ENCODE measurements at places on chromosomes 11 and 22.

GRCh38 chr22:17782621-17783020 is 8.4 kb upstream of the BID start:
- DNase-seq, result no peak

DNA sequence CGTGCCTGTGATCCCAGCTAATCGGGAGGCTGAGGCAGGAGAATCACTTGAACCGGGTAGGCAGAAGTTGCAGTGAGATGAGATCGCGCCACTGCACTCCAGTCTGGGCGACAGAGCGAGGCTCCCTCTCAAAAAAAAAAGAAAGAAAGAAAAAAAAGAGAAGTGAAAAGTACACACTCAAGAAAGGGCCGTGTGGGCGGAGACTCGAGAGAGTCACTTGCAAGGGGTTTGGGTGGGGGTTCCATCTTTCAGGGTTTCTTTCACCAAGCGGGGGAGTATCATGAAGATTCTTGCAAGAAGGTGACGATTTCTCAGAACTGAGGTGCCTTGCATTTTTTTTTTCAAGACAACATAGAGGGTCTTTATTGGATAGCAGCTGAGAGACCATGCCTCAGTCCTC is 4.0 kb upstream of the IFITM5 start:
- DNase-seq, result no peak

- DNase-seq, result no peak
Observed at GRCh38 chr11:43367382-43368178, 8.9 kb downstream of the TTC17 start.

GRCh38 chr11:27431808-27432207 is 40.8 kb downstream of the LGR4 start:
- DNase-seq, result no peak

GRCh38 chr22:50719814-50720300 is 18.1 kb upstream of the ACR start:
- no peak for DNase-seq

- DNase-seq, result no peak
Observed at GRCh38 chr11:114683007-114683406, 4.7 kb downstream of the NXPE2 start.

- no peak for DNase-seq
Observed at GRCh38 chr22:39283322-39284141, 35.9 kb downstream of the RPL3 start.

- no peak for DNase-seq
Observed at GRCh38 chr11:31558001-31558400, 48.4 kb downstream of the ELP4 start.

GRCh38 chr11:35983981-35984380 is 40.1 kb downstream of the LDLRAD3 start:
- no peak for DNase-seq

DNA sequence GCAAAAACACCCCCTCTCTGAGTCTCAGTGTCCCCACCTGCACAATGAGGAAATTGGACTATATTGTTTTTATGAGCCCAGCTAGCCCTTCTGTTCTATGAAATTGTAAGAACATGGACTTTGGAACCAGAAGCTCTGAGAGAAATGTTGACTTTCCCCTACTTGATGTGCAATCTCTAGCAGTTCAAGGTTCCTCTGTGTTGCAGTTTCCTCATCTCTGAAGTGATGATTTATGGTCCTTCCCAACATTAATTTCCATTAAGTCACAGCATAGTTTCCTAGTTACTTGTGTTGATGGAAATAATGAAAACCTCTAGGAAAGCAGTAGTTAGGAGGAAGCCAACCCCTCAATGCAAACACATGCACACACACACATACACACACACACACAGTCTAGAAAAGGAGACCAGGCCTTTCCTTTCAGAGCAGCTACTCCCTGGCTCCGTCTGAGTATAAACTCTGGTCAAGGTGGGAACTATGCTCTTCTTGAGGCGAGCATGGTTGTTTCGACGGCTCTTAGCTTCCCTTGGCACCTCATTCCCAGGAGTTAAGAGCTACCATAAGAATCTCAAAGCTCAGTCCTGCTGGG is 518.4 kb downstream of the SOX6 start:
- DNase-seq, result no peak

DNA sequence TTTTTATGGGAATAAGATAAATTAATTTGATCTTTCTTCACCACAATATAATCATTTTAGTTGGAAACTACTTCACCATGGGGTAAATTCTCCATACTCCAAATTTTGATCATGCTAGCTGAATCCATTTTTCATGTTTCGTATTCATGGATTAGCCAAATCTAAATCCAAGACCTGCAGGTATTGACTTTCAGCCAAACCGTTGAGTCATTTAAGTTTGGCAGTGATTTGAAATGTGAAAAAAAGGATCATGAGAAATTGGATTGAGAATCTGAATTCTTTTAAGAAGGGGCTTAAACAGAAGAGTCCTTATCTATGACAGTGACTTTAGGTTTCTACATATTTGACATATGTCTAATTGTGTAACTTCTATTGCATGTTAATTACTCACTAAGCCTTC is 5.3 kb downstream of the GAS2 start:
- DNase-seq, result no peak

Measured in stimulated activated CD4-positive, alpha-beta T cell treated with anti-CD3 and anti-CD28 coated beads, TNF-alpha, amount 100 ng/mL, for 48 hours (primary cell).